ENCODE measurements at places on chromosomes 2 and 18. TPM values are rescaled to one million over a fixed set of nuclear protein-coding genes. Genes with fewer than 3 reads are reported as not detected.

- no peak for DNase-seq
Measured at GRCh38 chr18:45913276-45913675, 53.9 kb downstream of the EPG5 start.

GRCh38 chr2:1563943-1564891, 151.0 kb downstream of the TPO start:
- no peak for DNase-seq

- DNase-seq, result no peak
Measured at GRCh38 chr2:32756074-32756727, 128.4 kb downstream of the TTC27 start.

DNA sequence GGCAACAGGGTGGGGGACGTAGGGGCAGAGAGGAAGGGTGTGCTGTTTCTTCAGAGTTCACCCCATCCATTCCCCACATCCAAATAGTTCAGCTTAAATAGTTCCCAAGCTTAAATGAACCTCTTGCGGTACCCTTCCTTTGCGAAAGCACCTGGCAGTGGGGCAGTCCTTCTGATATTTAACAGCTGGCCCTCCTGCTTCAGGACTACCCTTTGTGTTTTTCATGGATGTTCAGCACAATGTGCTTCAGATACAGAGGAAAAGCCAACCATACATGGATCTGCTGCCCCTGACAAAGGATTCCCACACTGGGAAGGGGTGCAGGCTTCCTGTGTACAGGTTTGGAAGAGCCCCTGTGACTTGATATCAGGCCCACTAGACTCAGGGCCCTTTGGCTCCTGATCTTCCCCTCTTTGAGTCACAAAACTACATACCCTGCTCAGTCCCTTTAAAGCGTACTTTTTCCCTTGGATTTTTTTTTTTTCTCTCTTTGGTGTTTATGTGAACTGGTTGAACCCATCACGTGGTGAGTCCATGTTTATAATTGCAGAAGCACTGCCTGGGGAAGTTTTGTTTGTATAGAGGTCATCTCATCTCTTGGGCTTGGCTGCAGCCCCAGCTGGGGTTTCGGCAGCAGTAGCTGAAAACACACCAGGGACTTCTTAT, 45.3 kb upstream of the IGFBP5 start:
- DNase-seq, result no peak

DNA sequence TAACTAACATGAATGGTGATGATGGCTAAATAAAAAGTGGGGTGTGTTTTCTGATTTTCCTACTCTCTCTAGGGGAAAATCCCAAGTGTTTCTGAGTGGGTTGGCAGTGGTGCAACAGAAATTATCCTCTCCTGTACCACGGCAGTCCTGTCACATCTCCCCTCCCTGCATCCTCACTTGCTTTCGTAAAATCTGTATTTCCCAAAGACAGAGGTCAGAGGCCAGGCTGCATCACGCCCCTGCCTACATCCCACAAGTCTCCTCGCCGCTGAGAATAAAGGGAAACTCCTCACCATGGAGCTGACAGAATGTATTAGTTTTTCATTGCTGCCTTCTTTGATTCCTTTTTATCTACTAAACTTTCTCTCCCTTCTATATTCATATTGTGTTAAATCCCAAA, 13.1 kb downstream of the FBLN7 start:
- no peak for DNase-seq

DNA sequence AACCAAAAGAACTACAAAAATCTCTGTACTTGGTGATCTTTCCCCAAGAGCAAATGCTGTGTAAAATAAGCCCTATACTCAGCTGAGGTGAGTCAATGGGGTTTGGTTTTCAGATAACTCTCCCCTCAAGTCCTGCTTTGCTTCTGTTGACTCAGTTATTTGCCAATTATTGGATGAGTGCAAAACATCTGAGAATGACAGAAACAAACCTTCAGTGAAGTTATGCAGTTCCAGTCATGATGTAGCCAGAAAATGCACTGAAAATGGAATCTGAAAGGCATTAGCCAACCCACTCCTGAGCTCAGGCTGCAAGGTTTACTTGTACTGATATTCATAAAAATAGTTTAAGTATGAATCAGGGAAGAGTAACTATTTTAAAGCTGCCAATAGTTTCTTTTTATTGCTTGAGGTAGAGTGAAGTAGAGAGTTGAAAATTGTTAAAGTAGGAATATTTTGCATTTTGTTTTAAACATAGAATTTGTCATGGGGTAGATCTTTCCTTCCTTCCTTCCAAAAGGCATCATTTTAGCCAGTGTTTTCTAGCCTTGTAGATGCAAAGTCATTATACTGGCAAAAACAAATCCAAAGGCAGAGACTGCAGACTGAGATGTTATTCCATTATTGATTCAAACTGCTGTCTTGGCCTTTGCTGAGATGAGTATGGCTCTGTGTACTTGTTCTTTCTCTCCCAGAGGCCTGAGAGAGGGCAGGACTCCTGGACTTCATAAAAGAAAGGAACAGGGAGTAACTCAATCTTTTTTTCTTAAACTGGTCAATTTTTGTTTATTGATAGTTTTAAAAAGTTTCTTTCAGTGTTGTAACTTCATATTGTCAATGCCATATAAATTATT, 215.3 kb downstream of the RND3 start:
- DNase-seq, result no peak

DNA sequence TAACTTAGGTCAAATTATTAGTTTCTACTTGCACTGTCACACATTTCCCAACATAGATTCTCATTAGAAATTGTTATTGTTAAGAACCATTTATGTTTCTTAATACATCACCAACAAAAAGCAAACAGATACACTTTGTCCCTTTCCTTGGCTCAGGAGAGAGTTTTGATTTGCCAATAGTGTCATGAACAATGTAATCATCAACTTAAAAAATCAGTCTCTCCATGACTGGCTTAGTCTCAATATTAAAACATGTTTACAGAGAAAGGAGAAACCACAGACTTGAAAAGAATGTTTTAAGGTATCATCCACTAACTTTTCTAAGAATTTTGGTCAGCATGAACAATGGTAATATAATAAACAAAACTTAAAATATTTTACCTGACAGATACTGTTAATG, 416.5 kb upstream of the KCNH7 start:
- DNase-seq, result no peak

GRCh38 chr2:7497178-7497577, 580.0 kb downstream of the RNF144A start:
- DNase-seq, result no peak

- DNase-seq, result no peak
Measured at GRCh38 chr18:59065684-59066083, 74.0 kb upstream of the SEC11C start.

DNA sequence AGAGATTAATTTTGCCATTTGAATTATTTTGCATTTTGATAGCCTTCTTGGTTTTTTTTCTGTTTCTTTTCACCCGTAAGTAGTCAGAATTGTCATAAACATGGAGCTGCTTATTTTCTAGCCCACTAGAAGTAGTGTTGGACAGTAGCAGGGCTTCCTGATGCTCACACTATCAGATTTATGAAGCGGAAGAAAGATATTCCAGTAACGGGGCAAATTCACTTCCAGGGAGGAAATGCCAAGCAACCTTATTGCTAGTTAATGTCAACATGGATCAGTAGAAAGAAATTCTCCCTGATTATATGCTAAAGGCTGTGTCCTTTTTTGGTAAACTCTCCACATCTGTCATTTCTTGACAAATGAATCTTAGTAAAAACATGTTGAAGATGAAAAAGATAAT, 19.2 kb upstream of the ADAM23 start:
- no peak for DNase-seq

GRCh38 chr2:97728091-97728731, 14.8 kb downstream of the ZAP70 start:
- peak; percentile 15 for DNase-seq

DNA sequence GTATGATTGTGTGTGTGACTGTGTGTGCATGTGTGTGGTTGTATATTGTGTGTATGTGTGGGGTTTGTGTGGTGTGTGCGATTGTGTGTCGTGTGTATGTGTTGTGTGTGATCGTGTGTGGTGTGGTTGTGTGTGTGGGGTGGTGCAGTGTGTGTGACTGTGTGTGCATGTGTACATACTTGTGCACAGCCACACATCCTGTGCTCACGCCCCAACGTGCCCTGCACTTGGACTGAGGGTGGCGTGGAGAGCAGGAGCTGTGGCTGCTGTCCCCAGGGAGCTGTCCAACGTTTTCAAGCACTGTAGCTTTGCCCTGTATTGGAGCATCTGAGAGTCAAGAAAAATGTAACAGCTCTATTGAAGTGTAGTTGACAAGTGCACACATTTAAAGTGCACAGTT, 243.2 kb upstream of the HDAC4 start:
- peak; percentile 22 for DNase-seq

GRCh38 chr2:74843899-74844298, 10.0 kb downstream of the HK2 start:
- DNase-seq, result peak; percentile 85

- DNase-seq, result no peak
Measured at GRCh38 chr2:197086500-197086899, 160.0 kb upstream of the PGAP1 start.

GRCh38 chr2:32632089-32632488, 4.2 kb downstream of the TTC27 start:
- no peak for DNase-seq

DNA sequence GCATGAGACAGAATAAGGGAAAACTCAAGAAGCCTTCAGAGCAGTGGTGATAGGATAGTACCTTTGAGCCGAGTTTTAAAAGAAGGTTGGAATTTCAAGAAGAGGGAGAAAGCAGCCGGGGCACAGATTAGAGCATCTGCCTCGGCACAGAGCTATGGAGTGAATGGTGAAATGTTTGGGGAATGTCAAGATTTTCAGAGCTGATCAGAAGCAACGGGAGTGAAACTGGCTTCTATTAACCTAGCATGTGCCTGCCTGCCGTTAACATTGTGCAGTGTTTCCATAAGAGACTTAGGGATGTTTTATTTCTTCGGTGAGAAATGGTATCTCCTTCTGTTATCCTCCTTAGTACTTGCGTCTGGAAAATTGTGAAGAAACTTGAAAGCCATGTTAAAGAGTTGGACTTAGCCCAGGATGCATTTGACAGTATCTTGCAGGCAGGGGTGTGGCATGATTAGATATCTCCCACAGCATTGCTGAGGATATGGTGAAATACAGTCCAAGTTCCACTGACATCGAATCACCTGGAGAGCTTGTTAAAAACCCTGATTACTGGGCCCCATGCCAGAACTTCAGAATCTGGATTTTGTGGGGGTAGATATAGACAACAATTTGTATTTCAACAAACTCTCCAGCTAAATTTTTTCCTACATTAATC, 96.8 kb upstream of the PPP1CB start:
- DNase-seq, result no peak

DNA sequence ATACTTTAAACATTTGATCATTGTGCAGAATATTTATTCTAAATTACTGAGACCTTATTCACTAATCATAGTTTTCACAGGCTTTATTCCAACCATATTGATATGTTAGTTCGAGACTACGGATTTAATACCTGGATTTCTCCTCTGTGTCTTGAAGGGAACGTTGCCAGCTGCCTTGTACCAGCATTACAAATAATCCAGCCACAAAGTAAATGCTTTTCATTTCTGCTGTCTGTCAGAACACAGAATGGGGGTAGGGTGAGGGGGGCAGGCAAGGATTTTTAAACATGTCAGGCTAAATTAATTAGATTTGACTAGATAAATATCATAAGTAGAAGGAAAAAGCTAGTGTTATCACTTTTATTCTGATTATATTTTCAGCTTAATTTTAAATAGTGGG, 3.1 kb downstream of the GCG start:
- no peak for DNase-seq

DNA sequence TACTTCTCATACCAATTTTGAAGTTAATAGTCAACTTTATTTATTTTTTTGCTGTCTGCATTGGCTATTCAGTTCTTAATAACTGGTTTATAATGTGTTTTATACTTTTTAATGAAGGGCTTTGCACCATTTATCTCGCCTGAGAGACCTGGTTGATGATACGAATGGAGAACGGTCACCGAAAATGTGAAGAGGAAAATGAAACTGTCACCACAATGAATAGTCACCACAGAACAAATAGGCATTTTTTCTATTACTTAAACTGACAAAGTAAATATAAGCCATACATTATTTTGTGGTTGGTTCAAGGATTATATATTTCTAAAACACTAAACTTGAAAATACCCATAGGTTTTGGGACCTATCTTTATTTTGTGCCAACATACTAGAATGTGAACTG, 20.4 kb downstream of the C18orf54 start:
- no peak for DNase-seq

- DNase-seq, result no peak
Measured at GRCh38 chr2:200834701-200835100, 23.0 kb downstream of the BZW1 start.

DNA sequence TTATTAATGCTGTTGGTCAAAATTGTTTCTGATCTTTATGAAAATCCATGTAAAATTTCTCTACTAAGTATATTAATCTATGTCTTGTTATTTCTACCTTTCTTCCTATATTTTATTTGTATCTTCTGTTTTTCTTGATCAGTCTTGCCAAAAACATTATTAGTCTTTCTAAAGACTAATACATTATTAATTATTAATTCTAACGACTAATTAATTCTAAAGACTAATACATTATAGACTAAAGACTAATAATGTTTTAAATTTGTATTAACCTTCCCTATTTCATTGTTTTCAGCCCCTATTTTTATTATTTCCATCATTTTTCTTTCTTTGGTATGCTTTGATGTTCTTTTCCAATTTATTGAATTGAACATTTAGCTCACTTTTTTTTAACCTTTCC, 27.7 kb downstream of the NEURL3 start:
- DNase-seq, result no peak

- no peak for DNase-seq
Measured at GRCh38 chr2:209614690-209615369, 156.8 kb upstream of the UNC80 start.

KIAA2012 gene
- total RNA-seq, result not detected

KCTD18 gene
- 16.2 TPM for total RNA-seq

LAMA3 gene
- 0.67 TPM for total RNA-seq

GCFC2 gene
- 35.9 TPM for total RNA-seq

MAP3K19 gene
- total RNA-seq, result not detected

PLA2R1 gene
- 0.11 TPM for total RNA-seq

GLI2 gene
- total RNA-seq, result 0.16 TPM

WNT10A gene
- 0.11 TPM for total RNA-seq

SERPINB4 gene
- not detected for total RNA-seq

Data from SK-MEL-5 (cell line).